ENCODE measurements at places on chromosomes 7 and 10. TPM values are rescaled to one million over a fixed set of nuclear protein-coding genes. Genes with fewer than 3 reads are reported as not detected.
A peak's percentile ranks its signal among the peaks of the same experiment; 100 is the strongest.

Gene GOT1
- polyA plus RNA-seq, result 9.2 TPM

Gene SPDYE11
- polyA plus RNA-seq, result not detected

DNA sequence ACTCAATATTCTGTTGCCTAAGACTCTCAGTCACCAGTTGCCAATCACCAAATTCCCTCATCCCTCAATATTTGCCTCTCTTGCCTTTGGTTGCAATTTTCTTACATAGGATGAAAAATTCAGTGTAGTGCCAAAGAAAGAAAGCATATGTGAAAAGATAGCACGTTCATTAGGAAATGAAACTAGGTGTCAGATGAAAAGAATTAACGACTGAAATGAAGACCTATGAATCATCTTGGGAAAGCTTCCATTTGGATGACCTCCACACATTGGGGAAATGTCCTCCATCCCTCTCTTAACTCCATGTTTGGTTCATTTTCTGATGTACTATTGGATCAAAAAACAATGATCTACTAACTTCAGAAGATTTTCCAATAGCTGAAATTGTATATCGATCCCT is 145.1 kb upstream of the MEOX2 start:
- DNase-seq, result no peak

Gene RELN
- not detected for polyA plus RNA-seq

GRCh38 chr7:87206361-87206760 is 13.2 kb downstream of the TMEM243 start:
- no peak for DNase-seq

- no peak for DNase-seq
Observed at GRCh38 chr7:147509541-147510200, 1080.9 kb upstream of the C7orf33 start.

Gene DCLRE1A
- polyA plus RNA-seq, result 1.9 TPM

DNA sequence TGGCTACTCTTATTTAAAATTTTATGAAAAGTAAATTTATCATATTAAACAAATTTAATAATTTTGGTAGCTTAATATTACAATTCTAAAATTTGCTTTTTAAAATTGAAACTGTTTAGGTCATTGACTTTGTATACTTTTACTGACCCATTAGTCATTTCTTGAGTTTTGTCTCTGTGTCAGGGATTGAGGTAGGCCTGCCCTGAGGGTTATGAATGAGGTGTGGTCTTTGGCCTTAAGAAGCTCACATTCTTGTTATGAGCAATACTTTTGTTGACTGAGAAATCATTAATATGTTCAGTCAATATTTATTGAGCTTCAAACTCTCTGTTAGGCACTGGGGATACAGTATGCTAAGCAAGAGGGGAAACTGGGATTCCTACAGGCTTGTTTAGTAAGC is 47.0 kb upstream of the RPA3 start:
- DNase-seq, result no peak

DNA sequence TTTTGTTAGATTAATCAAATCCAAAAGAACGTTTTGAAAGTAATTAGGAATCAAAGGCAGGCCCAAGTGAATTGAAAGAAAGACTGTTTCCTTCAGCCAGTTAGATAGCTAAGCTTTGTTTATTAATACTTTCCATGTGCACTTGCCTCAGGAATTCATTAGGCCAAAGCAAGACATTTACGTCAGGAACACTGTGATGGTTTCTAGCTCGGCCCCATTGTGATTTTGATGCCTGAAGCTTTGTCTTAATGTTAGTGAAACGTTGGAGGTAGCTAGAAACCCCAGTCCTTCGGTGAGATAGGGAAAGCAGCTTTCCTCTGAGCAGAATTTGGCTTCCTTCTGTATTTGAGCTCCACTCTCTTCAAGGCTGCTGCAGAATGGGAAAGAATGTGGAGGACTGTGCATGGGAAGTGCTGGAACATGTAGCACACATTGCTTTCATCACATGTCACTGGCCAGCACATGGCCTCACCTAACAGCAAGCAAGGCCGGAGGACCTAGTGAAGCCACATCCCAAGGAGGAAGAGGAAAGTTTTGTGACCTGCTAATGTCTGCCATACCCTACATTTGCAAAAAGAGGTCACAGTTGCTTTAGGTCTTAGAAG is 64.1 kb downstream of the PCGF5 start:
- DNase-seq, result no peak

GRCh38 chr7:45591101-45591906 is 17.1 kb downstream of the ADCY1 start:
- DNase-seq, result no peak

Gene PRPS1L1
- not detected for polyA plus RNA-seq

GRCh38 chr10:69844698-69845097 is 43.0 kb downstream of the COL13A1 start:
- DNase-seq, result no peak

GRCh38 chr10:71031026-71031425 is 142.7 kb upstream of the PCBD1 start:
- no peak for DNase-seq

DNA sequence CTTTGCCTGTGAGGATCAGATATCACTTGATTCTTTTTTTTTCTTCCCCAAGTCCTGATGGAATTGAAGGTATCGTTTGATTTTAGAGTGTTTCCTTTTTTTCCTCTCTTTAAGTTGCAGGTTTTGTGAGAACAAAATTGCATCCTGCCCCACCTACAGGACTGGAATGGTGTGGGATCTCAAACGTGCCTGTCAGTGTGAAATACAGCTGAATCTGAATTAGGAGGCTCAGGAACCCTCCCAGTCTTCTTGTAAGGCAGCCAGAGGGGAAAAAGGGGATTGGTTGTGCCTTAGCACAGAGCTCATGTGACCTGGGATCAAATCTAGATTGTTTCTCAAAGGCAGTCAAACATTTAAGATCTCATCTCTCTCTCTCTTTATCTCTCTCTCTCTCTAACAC is 32.7 kb upstream of the KLHL7 start:
- DNase-seq, result no peak

Gene VAX1
- not detected for polyA plus RNA-seq

Gene UBE2H
- polyA plus RNA-seq, result 57.9 TPM

DNA sequence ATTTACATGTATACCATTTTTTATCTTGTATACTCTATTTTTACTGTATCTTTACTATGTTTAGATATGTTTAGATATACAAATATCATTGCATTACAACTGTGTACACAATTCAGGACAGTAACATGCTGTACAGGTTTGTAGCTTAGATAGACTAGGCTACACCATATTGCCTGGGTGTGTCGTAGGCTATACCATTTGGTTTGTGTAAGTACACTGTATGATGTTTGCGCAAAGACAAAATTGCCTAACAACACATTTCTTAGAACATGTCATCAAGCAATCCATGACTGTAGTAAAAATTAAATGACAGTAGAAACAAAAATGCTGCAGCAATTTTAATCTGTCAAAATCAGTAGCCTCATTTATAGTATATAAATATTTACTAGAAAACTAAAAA is 812.2 kb downstream of the GRM8 start:
- DNase-seq, result no peak

GRCh38 chr7:116610210-116610609 is 61.8 kb upstream of the MET start:
- DNase-seq, result no peak

DNA sequence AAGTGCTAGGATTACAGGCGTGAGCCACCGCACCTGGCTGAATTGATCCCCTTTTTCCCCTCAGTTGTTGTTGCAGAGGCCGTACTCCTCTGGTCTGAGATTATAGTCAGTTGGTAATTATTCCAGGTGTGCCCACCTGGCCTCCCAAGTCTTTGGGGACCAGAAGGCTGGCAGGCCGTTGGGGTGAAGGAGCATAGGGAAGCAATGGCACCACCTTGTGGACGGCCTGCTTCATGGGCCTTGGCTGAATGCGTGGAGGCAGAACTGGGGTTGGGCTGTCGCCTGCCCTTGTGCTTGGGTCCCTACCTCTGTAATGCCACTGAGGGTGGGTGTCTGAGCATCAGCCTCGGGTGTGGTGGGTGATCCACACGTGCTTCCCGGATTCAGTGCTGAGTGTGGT is 125.7 kb downstream of the RGS10 start:
- DNase-seq, result peak; percentile 86

DNA sequence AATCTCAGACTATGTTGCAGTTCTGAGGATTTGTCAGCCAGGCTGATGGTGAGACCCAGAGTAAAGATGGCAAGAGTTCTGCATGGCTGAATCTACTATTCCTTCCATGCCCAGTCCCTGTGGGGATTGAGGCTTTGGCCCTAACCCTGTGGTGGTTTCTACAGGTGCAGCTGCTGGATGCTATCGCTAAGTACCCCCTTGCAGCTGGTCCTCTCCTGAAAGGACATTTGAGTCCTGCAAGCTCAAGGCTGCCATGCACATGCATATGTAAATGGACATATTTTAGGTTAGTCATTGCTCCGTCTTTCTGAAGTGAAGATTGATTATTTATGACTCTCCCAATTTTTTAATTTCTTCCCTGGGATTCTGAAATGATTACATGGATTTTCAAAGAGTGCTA is 1122.2 kb upstream of the CELF2 start:
- DNase-seq, result no peak

Gene RBP3
- not detected for polyA plus RNA-seq
